SK-N-MC (cell line): ENCODE measurements at places on chromosomes 1 and 21.

GRCh38 chr1:16150508-16150907 lies 5.4 kb downstream of the EPHA2 start:
- no peak for DNase-seq

GRCh38 chr1:160375788-160376524 lies 9.1 kb downstream of the NHLH1 start:
- DNase-seq = no peak

- DNase-seq = no peak
Measured at GRCh38 chr1:205340676-205341075, 16.0 kb downstream of the KLHDC8A start.

DNA sequence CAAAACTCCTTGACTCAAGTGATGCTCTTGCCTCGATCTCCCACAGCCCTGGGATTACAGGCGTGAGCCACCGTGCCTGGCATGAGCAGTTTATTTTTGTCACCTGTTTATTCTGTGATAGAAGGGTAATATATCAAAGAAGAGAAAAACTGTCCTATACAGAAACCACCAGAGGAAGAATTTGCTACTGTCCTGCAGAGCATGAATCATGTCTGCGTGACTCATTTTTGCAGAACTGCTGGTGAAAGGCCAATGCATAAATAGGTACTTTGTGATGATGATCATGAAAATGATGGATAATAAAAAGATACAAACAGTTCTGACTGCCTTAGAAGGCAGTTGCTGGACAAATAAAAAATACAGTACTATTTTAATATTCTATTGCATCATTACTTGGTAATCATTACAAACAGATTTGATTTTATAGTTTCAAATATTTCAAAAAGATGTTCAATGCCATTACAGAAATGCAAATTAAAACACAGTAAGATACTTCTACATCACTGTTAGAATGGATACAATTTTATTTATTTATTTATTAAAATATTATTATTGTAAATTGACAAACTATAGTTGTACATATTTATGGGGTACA lies 26.5 kb downstream of the RIPPLY3 start:
- no peak for DNase-seq

DNA sequence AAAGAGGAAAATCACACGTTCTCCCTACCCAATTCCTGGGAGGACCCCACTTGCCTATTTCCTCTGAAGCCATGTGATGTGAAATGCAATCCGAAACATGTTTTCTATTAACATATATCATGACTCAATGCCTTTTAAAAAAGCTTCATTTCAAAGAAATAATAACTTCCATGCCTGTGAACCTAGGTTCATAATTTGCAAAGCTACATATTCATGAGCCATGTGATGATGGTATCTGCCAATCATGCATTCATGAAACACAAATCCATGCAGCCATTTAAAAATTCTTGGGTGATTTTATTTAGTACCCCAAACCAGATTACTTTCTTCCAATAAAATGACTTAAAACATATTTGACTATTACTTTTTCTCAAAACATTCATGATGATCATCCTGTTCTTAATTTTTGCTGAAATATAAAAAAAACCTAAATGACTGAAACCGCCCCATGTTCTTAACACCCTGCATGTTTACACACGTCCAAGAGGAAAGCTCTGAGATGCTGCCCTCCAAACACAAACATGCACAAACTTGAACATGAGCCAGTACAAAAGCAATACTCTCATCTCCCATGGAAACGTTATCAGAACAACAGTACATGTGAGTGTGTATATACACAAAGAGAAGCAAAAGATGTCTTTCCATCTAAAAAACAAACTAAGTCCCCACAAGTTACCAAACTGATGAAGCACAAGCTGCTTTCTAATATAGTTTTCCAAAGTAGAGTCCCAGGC lies 140.1 kb downstream of the TGFBR3 start:
- no peak for DNase-seq

GRCh38 chr1:74767490-74767889 lies 34.5 kb downstream of the TYW3 start:
- no peak for DNase-seq

GRCh38 chr21:35801391-35801790 lies 258.9 kb downstream of the SETD4 start:
- DNase-seq = no peak

- DNase-seq = no peak
Measured at GRCh38 chr1:104295511-104295910, 545.8 kb downstream of the AMY1C start.

DNA sequence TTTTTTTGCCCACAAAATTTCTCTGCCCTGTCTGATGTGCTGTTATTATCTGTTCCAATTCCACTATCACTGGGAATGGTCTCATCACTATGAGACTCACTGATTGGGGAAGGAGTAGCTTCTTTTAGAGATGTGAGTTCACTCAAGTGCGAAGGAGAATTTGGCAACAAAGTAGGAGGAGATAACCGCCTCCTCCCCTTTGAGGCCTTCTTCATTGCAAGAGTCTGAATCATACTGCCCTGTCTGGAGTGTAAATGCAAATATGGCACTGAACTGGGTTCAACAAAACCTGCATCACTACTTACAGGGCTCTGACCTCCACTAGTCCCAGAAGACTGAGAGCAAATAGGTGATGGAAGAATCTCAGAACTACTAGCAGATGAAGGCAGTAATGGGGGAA lies 83.4 kb downstream of the ASH1L start:
- DNase-seq = no peak

DNA sequence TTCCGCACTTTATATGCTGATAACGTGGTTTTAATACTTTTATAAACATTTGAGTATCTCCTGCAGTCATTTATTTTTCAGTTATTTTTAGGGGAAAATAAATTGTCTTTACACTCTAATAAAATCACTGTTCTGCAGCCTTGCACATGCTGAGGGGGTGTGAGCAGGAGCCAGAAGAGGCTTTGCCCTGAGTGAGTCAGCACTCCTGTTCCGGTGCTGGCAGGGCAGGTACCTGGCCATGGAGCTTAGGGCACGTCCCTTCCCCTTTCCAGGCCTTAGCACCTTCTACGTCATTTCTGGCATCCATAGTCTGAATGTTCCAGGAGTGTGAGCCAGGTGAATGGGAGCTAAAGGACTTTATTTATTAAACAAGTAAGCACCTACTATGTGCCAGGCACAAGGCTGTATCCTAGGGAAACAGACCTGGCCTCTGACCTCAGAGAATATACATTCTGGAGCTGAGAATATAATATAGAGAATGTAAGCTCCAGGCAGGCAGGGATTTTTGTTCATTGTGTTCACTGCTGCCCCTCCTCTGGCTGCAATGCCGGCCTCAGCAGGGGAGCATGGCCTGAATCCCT lies 402.9 kb downstream of the PTPRU start:
- DNase-seq = no peak

GRCh38 chr1:118032883-118033282 lies 103.3 kb downstream of the WDR3 start:
- no peak for DNase-seq

- DNase-seq = peak; percentile 99
Measured at GRCh38 chr1:64811131-64811530, 66.3 kb downstream of the RAVER2 start.

GRCh38 chr1:23964790-23965740 lies 5.4 kb downstream of the PNRC2 start:
- DNase-seq = no peak

DNA sequence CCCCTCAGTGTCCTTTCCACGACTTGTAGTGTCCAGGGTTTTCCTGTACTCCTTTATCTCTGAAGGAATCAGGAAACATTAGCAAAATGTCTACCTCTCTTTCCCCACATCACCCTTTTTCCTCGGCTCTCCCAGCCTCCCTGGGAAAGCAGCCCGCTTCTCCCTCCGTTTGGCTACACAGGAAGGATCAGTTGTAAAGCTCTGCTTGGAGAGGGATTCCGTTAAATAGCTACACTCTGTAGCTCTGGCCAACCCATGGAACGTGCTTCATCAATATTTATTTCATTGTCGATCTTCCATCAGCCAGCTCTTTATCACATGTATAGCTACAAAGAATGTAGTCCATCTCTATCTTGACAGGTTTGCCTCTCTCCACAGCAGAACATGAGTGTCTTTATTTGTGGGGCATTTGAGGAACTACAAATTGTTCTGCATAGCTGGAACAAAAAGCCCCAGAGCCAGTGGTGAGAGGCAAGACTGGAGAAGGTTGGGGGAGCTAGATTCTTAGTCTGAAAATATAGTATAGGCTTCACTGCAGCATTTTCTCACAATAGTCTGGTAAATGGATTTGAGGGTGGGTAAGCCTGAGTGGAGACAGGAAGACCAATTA lies 191.8 kb downstream of the SLC35F3 start:
- no peak for DNase-seq

DNA sequence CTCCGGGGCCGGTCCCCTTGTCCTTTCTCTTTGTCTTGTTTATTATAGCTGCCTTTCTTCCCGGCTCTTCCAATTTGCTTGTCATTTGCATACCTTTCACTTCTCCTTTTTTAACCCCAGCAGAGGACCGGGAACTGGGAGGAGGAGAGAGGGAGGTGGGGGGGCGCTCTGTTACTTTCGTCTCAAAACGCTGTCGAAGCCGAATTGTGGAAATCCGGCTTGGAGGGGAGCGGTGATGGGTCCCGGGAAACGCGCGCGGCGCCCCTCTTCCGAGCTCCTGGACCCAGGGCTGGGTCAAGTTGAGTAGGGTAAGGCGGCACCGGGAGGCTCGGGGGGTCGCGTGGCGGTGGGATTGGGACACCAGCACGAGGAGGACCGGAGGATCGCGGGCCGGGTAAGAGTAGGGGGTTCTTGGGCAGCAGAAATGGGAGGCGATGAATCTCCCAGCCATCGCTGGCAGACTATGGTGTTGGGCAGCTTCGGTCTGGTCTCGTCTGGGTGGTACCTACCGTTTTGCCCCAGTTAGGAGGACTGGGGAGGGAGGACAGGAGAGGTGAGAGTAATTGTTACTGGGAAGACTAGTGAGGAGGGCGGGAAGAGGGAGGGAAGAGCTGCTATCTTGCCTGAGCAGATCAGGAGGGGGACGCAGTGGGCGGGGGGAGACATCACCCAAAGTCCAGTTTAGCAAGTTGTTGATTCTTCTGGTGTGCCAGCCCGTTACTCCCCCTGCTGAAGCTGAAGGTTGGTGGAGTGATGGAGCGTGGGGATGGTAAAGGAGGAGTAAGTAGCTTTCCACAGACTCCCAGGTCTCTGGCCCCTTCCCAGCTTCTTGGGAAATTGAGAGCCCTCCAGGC lies 1.5 kb downstream of the PROX1 start:
- no peak for DNase-seq

GRCh38 chr1:156225677-156226014 lies 12.8 kb downstream of the PMF1 start:
- DNase-seq = no peak

DNA sequence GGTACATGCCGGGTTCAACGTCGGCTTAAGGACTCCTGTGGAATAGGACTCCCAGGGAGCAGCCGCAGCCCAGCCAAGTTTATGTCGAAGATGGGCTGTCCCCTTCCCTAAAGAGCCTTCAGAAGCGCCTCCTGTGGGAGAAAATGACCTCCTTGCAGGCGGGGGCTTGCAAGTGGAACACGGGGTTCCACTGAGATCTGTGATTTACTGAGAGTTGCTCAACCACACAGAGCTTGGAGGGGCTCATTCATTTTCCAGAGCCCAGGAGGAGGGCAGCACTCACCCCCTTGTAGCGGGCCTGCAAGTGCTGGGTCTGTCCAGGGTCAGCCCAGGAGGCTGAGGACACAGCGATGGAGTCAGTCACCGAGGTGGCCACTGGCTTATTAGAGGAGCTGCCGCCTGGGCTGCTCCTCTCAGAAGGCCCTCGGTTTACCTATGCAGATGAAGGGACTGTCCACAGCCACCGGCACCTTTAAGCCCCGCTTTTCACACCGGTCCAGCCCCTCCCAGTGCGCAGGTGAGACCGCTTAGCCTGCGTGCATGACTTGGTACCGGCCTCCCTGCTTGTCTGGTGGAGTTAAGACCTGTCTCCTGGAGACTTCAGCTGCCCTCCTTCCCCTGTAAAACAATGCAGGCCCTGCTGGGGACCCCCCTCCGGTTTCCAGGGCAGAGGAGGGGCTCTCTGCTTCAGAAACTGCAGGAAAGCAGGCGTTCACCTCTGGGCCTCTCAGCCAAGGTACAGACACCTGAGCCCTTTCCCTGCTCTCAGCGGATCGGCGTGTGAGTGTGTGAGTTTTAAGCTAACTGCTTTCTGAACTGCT lies 57.5 kb downstream of the ATP5PO start:
- no peak for DNase-seq

DNA sequence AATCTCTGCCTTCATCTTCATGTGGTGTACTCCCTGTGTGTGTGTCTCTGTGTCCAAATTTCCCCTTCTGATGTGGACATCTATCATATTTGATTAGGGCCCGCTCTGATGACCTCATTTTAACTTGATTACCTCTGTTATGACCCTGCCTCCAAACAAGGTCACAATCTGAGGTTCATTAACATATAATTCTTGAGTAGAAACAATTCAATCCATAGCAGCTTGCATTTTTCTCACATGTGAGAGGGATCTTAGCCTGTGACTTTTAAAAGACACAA lies 130.9 kb upstream of the RAB4A start:
- DNase-seq = no peak

DNA sequence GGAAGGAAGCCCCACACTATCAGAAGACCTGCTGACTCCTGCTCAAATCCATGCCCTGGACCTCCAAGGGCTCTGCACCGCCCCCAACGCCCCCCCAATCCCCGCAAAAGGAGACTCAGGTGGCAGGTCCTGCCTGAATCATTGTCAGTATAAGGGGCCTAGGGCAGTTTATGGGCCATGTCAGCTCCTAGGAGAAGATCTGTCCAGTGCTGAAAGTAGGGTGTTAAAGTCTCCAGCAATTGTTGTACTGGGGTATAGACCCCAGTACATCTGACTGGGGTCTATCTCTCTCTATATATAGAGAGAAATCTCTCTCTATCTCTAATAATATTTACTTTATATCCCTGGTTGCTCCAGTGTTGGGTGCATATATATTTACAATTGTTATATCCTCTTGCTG lies 12.1 kb upstream of the OLIG2 start:
- DNase-seq = no peak

- no peak for DNase-seq
Measured at GRCh38 chr1:240337781-240338180, 246.1 kb downstream of the FMN2 start.

- no peak for DNase-seq
Measured at GRCh38 chr1:202251424-202252256, 58.0 kb downstream of the LGR6 start.

- no peak for DNase-seq
Measured at GRCh38 chr1:3497521-3497920, 43.1 kb downstream of the ARHGEF16 start.

- no peak for DNase-seq
Measured at GRCh38 chr1:212635141-212635631, 26.6 kb downstream of the ATF3 start.

- DNase-seq = no peak
Measured at GRCh38 chr1:151832318-151832980, 847 bp upstream of the RORC start.

- no peak for DNase-seq
Measured at GRCh38 chr21:41786509-41786987, 19.7 kb upstream of the RIPK4 start.

DNA sequence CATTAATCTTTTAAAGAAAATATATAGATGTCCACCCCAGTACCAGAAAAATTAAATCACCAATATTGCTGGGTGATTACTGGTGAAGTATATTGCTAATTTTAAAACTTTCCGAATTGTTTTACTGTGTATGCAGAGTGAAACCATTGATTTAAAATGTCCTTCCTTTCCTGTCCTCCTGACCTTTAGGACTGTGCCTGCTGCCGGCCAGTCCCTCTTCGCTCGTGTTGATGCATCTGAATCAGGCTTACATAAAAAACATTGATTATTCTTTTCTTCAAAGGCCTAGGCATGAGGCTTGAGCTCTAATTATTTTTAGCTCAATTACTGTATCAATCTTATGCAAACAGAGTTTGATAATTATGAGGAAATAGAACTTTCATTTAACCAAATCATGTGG lies 1128.1 kb downstream of the BRINP3 start:
- DNase-seq = no peak
